ENCODE measurements at places on chromosomes 11 and 22.
A peak's percentile ranks its signal among the peaks of the same experiment; 100 is the strongest.

GRCh38 chr11:102420547-102420946, 32.0 kb downstream of the TMEM123 start:
- no peak for DNase-seq

DNA sequence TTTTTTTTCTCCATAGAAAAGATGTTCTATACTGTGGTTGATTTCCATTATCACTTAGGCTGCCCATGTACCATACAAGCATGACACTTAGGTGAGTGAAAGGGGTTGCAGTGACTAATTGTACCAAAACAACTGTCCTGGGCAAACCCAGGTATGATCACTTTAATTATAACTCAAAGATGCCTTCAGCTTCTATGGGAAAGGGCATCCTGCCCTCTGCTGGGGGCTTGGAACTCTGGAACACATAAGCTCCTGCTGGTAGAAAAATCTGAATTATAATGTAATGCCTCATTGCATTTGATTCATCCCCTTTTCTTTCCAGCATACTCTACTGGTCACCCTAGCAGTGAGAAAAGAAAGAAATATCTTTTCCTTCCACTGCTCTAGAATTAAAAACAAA, 206.3 kb downstream of the DDX10 start:
- no peak for DNase-seq

DNA sequence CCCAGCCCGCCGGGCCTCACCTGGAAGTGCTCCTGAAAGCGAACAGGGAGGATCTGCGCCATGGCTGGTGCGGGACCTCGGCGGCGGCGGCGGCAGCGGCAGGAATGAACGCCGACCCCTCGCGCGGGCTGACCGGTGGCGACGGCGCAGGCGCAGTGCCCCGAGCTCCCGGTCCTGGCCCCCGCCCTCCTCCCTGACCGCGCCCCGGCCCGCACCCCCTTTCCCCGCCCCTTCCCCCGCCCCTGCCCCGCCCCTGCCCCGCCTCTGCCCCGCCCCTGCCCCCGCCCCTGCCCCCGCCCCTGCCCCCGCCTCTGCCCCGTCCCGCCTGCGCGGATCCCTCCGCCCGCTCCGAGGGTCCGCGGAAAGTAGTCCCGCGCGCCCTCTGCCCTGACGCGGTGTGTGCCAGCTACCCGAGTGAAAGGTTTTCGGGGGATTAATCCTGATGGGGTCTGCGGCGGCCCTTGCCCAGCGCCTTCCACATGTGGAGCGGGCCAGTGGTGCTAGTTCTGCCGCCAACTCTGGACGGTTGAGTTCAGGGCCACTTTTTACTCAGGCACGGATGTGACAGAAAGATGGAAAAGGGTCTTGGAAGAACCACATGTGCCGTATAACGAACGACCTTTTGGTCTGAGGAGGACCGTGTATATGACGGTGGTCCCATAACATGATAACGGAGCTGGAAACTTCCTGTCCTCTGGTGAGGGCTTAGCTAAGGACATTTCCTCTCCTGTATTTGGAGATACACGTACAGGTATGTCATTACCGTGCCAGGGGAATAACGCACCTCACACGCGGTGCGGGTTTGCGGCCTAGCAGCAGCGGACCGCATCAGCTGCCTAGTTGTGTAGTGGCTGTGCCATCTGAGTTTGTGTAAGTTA, at the start of gene CLTCL1:
TSS of gene CLTCL1 (minus strand) at position 140 of the 878 bp plus-strand sequence. CDS start at position 62, 78 bp downstream.
- DNase-seq, result peak; percentile 69

DNA sequence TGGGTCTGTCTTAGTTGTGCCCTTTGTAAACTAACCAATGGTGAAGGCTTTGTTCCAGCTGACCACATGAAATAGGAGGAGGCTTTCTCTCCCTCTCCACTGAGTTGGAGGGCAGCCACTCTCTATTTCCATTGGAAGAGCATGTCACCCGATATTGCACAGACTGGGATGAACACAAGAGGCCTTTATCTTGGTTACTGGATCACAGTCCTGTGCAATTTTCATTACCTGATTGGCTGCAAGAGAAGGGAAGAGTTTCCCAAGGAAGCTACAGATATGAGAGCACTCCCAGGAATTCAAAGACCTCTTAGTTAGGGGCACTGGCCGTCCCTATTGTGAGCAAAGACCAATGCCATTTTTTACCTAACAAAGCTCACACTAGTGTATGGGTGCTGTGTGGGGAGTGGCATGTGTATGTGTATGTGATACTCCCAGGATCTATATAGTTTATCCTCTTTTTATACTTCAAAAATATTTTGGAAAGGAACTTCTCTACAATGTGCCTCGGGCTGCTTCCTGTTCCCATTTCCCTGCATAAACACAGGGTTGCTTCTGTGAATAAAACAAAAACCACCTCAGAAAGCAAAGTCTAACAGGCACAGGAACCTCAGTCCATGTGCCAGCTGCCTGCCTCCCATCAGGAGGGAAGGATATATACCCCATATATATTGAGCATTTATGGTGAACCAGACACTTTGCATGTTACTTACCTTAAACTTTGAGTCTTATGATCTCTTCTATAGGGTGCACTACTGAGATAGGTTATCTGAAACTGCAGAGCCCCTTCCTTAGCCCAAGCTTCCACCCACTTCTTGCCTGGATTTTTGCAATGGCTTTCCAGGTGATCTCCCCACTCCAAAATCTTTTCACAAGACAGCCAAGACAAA, 126.5 kb downstream of the RASSF10 start:
- no peak for DNase-seq

DNA sequence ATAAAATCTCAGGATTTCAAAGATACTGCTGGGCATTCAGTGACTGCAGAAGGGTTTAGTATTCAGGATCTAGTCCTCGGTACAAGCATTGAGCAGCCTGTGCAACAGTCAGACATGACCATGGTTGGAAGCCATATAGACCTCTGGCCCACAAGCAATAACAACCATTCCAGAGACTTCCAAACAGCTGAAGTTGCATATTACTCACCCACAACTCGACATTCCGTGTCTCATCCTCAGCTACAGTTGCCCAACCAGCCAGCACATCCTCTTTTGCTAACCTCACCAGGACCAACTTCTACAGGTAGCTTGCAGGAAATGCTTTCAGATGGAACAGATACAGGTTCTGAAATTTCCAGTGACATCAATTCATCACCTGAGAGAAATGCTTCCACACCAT, 156.8 kb downstream of the C11orf91 start:
- DNase-seq, result no peak

- DNase-seq, result no peak
These were observed 84.0 kb downstream of the SWAP70 start for GRCh38 chr11:9747828-9748227.

DNA sequence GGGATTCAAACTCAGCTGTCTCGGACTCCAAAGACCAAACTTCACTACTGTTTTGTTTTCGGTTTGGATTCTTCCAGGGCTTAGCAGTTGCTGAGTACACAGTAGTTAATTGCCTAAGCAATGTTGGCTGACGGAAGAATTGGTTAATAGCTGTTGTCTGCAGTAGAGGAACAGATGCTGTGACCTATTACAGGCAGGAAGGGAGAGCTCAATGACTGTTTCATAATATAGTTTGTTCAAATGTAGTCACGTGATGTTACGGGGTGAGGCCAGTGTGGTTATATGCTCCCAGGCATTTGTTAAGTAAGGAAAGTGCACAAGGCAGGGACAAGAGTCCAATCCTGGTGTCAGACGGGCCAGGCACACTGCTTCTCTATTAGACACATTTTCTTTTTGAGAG, 222.6 kb upstream of the CCDC90B start:
- DNase-seq, result no peak

GRCh38 chr11:104534278-104534677, 364.0 kb downstream of the CASP12 start:
- no peak for DNase-seq

DNA sequence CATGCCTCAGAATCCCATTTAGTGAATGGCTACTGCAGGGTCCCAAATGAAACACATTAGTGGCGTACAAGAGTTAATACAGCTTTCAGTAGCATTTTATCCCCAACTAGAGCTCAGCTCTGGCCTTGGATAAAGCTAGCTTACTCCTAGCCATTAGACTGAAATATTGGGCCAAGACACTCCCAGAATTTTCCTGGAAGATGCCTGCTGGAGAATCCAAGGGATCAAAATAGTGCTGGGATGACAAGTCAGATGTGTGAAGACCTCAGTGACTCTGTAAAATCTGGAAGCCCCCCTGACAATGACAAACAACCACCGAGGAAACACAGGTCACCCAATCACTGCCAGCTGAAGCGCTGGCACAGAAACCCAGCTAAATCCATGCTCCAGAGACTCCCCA, 303.1 kb upstream of the SORL1-AS1 start:
- no peak for DNase-seq

DNA sequence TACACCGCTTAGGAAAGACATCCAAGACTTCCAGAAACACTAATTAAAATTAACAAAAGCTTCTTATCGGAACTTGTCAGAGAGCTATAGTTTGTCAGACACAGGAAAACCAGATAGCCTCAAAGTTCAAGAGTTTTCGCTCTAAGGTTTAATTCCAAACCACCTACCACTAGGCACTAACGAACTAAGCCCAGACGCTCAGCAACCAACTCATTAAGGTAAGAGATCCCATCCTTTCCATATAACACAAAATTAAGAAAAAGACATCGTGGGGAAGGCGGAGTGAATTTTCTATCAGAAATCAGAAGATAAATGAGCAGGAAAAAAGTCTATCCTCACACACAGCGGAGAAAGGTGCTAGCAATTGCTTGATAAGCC, 382 bp downstream of the IMMP1L start:
- no peak for DNase-seq

- no peak for DNase-seq
These were observed 20.2 kb upstream of the IFITM3 start for GRCh38 chr11:340539-341512.

DNA sequence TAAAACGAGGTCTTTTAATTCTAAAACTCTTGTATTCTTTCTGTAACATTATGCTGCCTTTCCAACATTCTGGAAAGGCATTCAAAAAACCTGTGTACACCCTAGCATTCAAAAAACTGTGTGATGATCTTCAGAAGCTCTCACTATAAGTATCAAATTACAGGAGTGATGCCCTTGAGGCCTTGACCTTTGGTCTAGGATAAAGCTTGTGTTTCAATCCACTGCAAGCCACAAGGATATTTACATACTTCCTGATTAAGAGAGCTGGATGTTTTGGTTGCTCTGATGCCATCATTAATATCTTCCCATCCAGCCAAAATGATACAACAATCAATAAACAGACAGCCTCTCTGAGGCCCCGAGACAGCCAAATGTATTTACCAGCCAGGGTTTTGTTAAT, 11.9 kb downstream of the CLPB start:
- no peak for DNase-seq

- no peak for DNase-seq
These were observed 150.6 kb upstream of the CCDC179 start for GRCh38 chr11:23010790-23011335.

GRCh38 chr22:32232191-32232830, 22.8 kb downstream of the SLC5A4 start:
- DNase-seq, result no peak

DNA sequence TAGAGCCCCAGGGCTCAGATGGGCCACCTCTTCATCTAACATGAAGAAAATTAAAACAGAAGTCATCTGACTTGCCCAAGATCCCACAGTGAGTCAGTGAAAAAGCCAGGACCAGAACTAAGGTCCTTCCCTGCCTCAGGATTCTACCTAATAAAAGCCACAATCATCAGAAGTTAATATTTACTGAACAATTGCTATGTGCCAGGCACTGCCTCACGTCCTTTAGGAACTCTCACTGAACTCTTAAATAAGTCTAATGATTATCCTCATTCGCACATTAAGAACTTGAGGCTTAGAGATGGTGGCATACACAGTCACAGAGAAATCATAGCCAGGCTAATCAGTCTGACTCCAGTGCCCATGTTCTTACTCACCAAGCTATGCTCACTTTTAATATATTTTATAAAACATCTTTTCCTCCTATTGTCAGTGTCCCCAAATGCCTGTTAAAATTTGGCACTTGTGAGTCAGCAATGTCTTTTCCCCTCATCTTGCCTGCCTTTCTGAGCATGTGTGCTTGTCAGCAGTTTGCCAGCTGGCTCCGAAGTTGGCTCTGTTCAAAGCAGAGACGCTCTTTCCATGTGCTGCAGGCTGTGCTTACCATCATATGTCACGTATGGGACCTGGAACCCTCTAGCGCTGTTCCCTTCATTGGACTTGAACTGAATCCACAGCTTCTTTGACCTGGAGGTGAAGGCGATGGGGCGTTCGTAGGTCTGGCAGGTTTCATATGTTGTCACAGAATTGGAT, 21.5 kb upstream of the NRIP3 start:
- DNase-seq, result no peak

DNA sequence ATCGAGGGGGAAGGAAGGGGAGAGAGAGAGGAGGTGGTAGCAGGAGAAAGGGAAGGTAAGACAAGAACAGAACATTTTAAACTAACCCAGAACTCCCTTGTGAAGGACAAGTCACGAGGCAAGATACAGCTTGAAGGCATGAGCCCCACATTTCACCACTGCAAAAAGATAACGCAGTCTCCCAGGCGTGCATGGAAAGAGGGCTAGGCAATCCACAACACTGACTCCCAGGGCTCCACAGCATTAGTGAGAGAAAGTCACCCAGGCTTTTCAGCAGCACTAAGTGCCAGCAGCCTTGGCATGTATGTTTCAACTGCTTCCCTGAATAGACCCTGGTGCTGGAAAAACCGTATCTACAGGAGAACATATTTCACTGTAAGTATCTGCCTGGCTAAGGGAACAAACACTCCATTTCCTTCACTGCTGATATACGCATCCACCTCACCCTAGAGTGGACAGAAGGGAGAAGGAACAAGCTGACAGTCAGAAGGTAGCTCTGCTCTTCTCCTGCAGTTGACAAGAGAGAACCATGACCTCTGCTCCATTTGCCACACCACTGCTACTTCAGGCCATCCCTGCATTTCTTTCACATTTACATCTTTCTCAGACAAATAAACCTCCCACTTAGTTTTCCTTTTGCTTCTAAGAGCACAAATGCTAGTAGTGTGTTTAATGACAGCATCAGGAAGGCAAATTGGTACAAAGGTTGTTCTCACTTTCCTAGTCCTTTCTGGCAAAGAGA, 87.9 kb downstream of the AMBRA1 start:
- DNase-seq, result no peak

DNA sequence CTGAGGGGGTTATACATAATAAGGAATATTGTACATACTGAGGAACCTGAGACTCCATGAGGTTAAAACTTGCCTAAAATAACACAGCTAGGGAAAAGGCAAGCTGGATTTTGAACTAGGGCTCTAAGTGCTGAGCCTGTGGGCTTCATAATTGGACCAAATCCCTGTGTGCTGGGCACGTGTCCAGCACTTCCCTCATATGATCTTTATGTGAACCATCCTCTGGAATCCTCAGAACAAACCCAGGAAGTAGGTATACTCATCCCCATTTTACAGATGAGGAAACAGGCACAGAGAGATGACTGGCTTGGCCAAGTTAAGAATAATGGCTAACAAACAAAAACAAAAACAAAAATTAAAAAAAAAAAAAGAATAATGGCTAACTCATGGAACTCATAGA, 14.9 kb downstream of the RTN4RL2 start:
- DNase-seq, result no peak

- DNase-seq, result no peak
These were observed 28.8 kb downstream of the SWAP70 start for GRCh38 chr11:9692691-9693090.

GRCh38 chr11:45017329-45017728, 66.6 kb upstream of the TP53I11 start:
- no peak for DNase-seq

Measured in effector CD8-positive, alpha-beta T cell (primary cell).